ENCODE measurements at places on chromosomes 5 and 9.
A peak's percentile ranks its signal among the peaks of the same experiment; 100 is the strongest.

DNA sequence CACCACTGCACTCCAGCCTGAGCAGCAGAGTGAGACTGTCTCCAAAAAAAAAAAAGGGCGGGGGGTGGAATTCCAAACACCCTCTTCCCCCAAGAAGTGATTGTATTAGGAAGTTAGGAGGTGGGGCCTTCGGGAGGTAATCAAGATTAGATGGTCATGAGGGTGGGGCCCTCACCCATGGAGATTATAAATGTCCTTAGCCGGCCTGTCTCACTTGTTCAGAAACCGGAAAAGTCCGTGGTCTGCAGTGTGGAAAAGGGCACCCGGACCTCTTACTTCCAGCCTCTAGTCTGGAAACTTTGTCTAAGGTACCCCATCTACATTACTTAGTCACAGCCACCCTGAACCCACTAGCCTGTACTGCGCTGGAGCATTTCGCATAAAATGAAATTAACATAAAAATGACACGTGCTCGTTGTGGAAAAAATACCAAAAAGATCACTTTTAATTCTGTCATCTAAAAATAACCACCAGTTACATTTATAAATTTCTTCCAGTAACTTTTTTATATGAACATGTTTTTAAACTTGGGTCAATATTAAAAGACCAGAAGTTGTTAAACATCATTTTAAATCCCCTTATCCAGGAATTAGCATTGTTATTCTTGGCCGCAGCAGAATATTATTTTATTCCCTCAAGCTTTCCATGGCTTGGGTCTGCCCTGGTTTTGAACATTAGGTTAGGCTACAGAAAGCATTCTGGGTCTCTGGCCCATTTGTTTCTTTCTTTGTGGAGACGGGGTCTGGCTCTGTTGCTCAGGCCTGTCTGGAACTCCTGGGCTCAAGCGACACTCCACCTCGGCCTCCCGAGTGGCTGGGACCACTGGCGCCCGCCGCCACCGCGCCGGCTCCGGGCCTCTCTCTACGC is 1.2 kb upstream of the CKS2 start:
- DNase-seq = no peak

- no peak for DNase-seq
These were observed 116.5 kb downstream of the BRINP1 start for GRCh38 chr9:119252671-119253299.

DNA sequence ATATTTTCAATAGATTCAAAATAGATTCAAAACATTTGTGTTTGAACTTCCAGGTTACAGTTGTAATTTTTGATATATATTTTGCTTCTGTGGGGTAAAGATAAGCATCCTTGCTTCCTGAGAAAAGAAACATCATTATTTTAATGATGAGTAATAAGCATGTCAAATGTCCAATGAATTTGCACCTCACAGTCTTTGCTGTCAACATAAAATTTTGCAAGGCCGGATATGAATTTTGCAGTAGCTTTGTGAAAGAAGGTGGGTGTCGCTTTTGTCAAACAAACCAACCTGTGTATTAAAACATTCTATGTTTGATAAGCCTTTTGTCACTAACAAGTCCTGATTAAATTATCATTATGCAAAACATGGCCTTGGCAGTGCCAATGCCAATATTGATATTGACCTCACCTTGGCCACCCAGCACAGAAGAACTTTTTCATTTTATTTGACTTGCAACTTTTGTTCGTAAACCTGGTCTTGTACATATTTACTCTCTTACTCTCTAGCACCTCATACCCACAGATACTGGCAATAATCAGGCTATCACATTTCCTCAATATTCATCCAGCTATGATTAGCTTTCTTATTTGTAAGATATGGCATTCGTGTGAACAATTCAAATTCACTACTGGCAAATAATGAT is 645.0 kb upstream of the KLF4 start:
- no peak for DNase-seq

DNA sequence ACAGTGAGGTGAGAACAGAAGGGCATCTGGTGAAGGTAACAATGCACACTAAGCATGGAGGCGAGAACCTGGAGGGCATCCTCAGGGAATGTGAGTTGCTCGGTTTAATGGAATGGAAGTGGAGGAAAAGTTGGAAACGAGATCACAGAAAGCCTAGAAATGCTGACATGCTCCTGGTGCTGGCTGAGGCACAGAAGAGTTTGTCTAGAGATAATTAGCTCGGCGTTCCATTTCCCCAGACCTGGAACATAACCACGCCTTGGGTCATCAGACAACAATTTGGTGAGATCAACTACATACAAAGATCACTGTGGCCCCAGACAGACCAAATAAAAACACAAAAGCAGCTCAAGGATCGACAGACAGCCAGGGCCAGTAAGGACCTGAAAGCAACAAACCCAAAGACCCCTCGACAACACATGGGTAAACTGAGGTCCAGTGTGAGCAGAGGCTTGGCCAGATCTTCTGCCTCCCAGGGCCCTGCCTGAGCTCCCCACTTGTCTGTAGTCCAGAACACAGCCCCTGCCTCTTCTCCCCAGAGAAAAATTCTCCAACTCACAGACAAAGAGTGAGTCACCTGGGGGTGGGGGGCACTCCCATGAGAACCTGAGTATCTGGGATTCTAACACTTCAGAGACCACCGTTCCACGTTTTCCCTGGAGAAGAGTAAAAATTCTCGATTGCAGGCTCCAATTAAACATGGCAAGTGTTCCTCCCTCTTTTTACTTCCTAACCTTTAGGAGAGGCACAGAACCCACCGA is 52.5 kb downstream of the SHB start:
- DNase-seq = no peak

- DNase-seq = no peak
These were observed 34.3 kb upstream of the NR3C1 start for GRCh38 chr5:143437666-143438273.

GRCh38 chr5:39225405-39226099 is 6.2 kb upstream of the FYB1 start:
- no peak for DNase-seq

DNA sequence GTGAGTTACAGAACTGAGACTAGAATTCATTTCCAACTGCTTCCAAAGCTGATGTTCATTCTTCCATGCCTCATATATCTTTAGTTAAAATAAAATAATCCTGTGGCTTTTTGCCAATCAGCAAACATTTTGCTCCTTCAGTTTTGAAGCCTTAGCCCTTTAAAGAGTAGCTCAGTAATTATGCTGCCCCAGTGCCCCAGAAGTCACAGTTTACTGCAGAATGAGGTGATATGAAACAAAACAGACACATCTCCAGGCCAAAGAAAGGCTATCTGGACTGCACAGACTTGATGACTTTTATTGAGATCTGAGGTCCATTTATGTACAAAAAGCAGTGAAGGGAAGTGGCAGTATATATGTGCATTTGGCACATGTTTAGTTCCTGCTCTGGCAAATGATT is 285.8 kb upstream of the ZNF462 start:
- DNase-seq = no peak

DNA sequence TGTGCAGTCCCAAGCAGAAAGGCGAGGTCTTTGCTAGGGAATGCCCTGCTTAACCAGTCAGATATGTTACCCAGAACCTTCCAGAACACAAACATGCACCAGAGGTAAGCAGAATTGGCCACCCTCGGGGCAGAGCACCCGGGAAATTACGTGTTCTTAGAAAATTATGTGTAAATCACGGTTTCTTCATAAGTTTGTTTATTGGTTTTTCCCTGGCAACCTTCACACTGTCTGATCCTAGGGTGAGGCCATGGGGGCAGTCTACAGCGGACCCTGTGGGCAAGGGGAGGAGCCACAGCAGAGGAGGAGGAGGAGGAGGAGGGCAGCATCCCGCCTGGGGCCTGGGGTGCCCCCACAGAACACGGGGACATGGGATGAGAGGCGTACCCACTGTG is 31.4 kb downstream of the RXRA start:
- no peak for DNase-seq

GRCh38 chr5:57527870-57528269 is 45.3 kb upstream of the ACTBL2 start:
- no peak for DNase-seq

GRCh38 chr5:98997000-98997399 is 68.2 kb upstream of the CHD1 start:
- peak; percentile 98 for DNase-seq

DNA sequence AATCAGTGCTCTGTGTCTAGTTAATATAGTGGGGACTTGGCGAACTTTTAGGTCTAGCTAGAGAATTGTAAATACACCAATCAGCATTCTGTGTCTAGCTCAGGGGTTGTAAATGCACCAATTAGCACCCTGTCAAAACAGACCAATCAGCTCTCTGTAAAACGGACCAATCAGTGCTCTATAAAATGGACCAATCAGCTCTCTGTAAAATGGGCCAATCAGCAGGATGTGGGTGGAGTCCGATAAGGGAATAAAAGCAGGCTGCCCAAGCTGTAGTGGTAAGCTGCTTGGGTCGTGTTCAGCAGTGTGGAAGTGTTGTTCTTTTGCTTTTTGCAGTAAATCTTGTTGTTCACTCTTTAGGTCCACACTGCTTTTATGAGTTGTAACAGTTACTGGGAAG is 3.6 kb upstream of the OTULINL start:
- DNase-seq = no peak

DNA sequence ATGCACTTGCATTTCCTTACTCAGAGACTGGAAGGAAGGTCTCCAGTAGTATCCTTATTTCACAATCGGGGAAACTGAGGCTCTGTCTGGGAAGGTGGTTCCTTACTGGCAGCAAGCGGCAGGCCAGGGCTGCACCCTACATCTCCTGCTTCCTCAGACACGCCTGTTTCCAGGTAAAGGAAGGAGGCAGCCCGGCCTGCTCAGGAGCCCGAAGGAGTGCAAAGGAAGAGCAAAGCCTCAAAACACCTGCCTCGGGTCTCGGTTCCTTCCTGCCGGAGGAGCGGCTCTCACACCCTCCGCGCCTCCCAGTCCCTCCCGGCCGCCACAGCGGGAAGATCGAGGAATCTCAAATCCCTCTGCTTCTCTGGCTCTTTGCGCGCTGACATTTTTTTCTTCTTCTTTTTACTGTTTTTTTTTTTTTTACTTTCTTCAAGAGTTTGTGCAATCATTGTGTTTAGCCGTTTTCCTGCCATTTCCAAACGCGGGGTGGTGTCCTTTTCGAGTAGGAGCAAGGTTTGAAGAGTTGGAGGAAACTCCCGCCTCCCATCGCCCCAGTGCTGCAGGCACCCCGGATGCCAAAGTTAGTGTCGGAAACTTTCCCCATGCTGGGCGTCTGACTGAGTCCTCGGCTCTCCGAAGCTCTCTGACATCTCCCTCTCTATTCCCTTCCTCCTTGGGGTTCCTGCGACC is 1.0 kb downstream of the GGTA1 start:
- DNase-seq = peak; percentile 30

DNA sequence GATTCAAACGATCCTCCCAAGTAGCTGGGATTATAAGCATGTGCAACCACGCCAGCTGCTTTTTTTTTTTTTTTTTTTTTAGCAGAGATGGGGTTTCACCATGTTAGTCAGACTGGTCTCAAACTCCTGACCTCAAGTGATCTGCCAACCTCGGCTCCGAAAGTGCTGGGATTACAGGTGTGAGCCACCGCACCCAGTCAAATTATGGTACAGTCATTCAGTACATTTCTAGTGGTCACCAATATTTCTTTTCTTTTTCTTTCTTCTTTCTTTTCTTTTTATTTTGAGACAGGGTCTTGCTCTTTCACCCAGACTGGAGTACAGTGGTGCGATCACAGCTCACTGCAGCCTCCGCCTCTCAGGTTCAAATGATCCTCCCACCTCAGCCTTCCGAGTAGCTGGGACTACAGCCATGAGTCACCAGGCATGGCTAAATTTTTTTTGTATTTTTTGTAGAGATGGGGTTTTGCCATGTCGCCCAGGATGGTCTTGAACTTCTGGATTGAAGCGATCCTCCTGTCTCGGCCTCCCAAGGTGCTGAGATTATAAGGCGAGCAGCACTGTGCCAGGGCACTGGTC is 25.4 kb upstream of the DCP2 start:
- DNase-seq = no peak

GRCh38 chr9:135515083-135515951 is 5.9 kb upstream of the LCN1 start:
- no peak for DNase-seq

- no peak for DNase-seq
These were observed 50.9 kb downstream of the SUSD1 start for GRCh38 chr9:112124156-112124555.

All from stromal cell of bone marrow (primary cell).